AG04450 (cell line): ENCODE measurements at places on chromosomes 7 and 10.
A peak's percentile ranks its signal among the peaks of the same experiment; 100 is the strongest.

DNA sequence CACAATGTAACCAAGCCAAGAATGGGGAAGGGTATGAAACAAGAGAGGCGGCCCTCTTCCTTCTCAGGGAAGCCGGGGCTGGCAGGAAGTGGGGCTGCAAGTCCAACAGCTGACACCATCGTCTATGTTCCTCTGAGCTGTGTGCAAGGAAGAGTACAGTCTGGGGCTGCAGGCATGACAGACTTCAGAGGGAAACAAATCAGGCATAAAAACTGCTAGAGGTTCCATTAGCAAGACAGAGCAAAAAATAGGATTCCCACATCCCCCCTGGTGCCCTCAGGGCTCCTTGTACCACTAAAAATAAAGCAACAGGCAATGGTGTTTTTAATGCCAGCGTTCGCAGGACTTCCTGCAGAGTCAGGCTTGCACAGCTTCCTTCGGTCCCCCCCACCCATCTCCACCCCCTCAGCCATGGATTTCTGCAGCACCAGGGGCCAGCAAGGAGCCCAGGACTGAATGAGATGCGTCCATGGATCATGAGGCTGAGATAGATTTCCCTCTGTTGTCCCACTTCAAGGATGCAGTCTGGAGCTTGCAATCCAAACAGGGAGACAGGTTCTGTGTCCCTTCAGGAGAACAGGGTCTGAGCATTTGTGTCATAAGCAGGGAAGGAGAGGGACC lies 34.6 kb downstream of the KCNMA1 start:
- no peak for DNase-seq

DNA sequence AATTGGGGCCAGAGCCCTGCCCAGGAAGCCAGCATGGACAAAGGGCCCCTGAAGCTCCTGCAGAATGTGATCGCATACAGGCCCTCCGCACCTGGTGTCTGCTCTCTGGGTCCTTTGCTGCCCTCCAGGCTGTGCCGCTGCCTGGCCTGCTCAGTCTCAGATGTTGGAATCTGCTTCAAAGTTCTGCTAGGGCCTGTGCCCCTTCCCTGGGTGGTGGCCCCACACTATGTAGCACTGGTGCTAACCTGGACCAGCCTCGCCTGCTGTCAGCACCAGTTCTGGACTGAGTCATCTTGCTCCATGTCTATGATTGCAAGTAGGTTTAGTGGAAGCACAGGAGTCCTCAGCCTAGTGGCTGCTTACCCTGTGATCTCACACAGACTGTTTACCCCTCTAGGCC lies 6.3 kb downstream of the MAT1A start:
- no peak for DNase-seq

GRCh38 chr7:147078312-147078711 lies 961.7 kb downstream of the CNTNAP2 start:
- no peak for DNase-seq

DNA sequence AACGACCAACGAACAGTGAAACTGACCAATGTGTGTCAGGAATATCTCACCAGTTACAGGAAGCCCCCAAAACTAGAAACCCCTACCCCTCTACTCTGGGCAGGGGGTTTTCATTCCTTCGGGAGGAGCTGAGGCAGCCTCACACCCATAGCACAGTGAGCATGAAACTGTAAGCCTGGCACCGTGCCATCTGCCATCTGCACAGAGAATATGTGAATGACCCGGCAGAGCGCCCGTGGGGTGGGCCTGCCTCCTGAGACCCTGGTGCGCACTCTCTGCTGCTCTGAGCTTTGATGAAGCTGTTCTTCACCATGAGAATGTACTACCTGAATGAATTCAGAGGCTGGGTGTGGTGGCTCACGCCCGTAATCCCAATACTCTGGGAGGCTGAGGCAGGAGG lies 27.1 kb downstream of the DAGLB start:
- no peak for DNase-seq

DNA sequence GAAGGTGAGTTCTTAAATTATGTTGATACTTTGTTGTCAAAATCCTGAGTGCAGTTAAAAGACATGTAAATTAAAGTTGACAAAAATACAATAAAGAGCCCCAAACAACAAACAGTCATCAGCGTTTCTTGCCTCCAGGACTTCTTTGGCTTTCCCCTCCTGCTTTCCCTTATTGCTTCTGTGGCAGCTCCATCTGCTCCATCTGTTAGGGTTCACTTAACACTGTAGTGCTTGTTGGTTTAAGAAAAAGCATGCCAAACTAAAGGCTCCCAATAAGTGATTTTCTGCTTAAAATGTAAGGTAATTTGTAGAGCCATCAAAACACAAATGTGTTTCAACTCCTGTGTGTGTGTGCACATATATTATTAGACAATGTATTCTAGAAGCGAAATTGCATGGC lies 254.3 kb upstream of the GNAI1 start:
- no peak for DNase-seq

GRCh38 chr7:129610709-129611245 lies 743 bp upstream of the NRF1 start:
- DNase-seq, result no peak

DNA sequence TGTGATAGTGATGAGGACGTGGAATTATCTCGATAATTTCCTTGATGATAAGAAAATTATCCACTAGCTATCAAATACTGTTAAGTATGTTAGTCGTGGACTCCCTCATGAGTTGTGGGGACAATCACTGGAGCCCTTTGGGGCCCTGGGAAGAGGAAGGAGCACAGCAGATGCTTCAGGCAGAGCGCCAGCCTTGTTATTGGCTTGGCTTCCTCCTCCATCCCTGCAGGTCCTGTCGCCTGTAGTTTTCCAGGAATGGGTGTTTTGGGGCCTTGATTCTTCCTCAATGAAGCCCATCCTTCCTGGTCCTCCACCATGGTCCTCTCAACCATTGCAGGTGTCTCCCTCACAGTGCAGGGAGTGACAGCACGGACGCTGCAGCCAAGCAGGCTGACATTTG lies 32.5 kb upstream of the ZNF32 start:
- no peak for DNase-seq

GRCh38 chr7:125661006-125661405 lies 731.4 kb upstream of the POT1 start:
- DNase-seq, result no peak

- no peak for DNase-seq
These were observed 816 bp downstream of the TECPR1 start for GRCh38 chr7:98251231-98251600.

DNA sequence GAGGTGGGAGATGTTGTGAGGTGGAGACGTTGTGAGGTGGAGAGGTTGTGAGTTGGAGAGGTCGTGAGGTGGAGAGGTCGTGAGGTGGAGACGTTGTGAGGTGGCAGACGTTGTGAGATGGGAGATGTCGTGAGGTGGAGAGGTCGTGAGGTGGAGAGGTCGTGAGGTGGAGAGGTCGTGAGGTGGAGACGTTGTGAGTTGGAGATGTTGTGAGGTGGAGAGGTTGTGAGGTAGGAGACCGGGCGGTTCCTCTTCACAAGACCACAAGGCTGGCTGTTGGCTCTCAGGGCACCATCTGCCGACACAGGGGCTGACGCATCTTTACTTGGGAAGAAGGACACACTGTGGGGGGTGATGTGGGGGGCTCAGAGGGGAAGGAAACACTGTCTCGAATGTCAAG lies 34.7 kb upstream of the SHH start:
- no peak for DNase-seq

DNA sequence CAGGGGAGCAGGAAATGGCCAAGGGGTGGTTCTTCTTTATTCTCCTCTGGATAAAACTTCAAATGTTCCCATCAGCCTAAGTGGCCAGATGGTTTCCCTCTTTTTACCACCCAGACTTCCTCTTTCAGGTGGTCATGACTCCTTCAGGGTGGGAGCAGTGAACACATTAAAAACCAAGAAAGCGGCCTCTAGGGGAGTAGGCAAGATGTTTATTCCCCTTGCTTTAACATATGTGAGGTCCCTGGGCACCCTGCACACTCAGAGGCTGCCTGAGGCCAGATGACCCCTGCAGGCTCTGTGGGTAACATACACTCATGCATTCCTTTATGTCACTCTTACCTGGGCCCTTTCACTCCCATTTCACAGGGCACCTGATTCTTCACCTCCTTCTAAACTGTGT lies 357.4 kb downstream of the ABCA13 start:
- DNase-seq, result no peak

GRCh38 chr7:30032310-30033125 lies 4.3 kb downstream of the PLEKHA8 start:
- DNase-seq, result peak; percentile 68

DNA sequence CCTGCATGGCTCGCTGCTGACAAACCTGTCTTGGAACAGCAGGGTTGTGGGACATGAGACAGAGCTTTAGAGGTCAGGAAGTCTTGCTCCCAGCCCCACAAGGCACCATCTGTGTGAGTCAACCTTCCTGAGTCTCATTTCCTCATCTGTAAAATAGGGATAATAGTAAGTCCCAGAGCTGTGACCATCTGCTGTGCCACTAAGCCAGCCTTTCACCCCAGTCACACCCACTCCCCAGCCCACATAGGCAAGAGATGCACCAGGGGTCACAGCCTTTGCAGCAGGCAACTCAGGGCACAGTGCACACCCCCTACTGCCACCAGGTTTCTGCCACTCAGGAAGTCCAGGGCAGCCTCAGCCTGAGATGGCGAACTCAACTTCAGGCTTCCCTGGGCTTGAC lies 29.4 kb upstream of the CDH23 start:
- no peak for DNase-seq

- DNase-seq, result no peak
These were observed 80.4 kb downstream of the SEMA3A start for GRCh38 chr7:84113906-84114850.

GRCh38 chr10:81314471-81314870 lies 560.5 kb upstream of the NRG3 start:
- no peak for DNase-seq

DNA sequence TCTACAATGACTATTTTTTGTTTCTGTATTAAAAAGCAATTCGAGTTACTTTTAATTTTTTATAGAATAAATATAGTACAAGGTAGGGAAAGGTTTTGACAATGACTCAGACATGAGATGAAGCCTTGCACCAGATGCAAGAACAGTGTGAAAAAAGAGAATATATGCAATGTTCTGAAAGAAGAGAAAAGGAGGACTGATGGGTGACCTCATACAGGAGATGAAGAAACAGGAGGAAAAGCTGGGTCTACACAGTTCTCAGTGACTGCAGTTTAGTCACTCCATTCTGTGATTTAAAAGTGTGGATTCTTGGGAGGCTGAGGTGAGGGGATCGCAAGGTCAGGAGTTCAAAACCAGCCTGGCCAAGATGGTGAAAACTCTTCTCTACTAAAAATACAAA lies 38.3 kb upstream of the YAE1 start:
- DNase-seq, result no peak

- DNase-seq, result no peak
These were observed 2.6 kb upstream of the ZNF746 start for GRCh38 chr7:149500201-149500600.

DNA sequence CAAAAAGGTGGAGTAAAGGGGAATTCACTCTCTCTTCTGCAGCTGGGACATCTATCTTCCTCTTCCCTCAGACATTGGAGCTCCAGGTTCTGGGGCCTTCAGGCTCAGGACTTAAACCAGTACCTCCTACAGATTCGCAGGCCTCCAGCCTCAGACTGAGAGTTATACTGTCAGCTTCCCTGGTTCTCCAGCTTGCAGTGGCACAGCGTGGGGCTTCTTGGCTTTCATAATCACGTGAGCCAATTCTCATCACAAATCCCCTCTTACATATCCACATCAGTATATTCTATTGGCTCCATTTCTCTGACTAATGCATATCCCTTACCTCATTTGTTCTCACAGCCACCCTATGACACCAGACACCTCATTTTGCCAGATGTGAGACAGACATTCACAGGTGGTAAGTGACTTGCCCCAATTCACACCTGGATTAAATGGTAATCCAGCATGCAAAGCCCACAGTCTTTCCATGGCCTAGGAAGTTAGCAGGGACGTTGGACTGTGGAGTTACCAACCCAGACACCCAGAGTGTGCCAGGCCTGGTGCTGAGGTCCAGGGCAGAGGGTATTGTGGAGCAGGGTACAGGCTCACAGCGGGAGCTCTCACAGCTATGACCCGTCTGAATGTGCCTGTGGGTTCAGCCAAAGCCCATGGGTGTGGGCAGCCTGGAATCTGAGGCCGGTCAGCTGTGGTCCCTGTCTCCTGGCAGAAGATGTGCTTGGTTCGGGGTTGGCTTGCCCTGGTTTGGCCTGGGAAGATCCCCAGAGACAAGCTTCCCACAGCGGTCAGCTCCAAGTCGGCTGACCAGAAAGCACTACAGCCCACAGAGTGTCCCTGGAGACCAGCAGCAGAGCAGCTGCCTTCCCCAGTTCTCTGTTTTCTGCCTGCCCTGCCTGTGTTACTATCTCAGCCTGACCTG lies 18.4 kb upstream of the ZCCHC24 start:
- DNase-seq, result no peak

DNA sequence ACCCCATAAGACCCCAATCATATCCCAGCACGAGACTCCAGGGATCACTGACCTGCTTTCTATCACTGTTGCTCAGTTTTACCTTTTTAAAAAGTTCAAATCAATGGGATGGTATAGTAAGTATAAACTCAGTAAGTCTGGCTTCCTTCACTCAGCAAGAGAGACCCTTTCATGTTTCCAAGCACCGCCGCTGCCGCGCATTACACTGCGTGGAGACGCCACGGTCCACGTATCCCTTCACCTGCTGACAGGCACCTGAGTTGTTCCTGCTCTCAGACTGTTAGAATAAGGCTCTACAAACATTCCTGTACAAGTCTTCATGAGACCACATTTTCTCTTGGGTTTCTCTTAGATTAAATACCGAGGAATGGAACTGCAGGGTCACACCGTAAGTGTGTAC lies 28.3 kb downstream of the MAD1L1 start:
- DNase-seq, result no peak

DNA sequence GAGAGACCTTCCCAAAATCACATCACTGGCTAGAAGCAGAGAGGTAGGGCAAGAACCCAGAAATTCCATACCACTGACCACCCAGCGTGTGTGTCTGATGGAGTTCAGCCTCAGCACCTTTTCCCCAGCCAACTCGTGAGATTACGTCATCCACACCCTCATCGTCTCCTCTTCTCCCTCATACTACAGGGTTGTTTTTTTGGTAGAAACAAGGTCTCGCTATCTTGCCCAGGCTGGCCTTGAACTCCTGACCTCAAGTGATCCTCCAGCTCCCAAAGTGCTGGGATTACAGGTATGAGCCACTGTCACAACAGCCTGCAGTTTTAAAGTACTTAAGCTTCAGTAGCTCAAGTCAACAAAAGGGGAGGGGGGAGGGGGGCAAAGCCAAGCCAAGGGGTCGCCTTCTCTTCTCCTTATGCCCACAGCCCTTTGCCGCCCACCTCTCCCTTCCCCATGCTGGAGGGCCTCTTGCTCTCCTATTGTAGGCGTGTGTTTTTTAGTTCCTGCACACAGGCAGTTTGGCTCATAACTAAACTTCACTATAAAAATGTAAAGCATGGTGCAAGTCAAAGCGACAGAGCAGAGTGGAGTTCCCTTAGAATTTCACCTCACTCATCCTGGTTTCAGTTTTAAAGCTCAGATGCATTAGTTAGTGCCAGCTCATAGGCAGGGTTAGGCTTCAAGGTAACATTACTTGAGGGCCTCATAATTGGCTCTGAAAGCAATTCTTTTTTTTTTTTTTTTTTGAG lies 5.2 kb upstream of the PRDX3 start:
- no peak for DNase-seq

DNA sequence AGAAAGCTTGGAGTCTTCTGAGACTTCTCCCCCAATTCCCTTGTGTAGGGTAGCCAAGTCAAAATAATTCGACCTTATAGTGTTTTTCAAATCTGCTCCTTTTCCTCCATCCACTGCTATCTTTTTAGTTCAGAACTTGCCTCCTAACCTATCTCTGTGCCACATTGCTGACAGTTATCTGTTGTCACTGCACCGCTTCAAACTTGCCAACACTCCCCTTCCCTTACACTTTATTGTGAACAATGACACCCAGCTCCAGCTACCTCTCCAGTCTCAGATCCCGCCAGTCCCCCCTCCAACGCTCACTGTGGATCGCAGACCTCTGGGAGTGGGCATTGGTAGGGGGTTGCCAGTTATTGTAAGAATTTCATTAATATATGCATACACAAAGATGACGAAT lies 16.3 kb upstream of the HPS1 start:
- DNase-seq, result no peak
